ENCODE measurements at places on chromosomes 1 and 21. TPM values are rescaled to one million over a fixed set of nuclear protein-coding genes. Genes with fewer than 3 reads are reported as not detected.

TSNAX gene
- 30.8 TPM for total RNA-seq

CELA2B gene
- not detected for total RNA-seq

DNAH14 gene
- 8.2 TPM for total RNA-seq

HLCS gene
- total RNA-seq: 49.8 TPM

LCE2A gene
- total RNA-seq: not detected

SPRR1B gene
- not detected for total RNA-seq

GBP6 gene
- total RNA-seq: not detected

AGO1 gene
- 26.4 TPM for total RNA-seq

UTS2 gene
- total RNA-seq: not detected

LENEP gene
- total RNA-seq: 0.33 TPM

CFHR4 gene
- total RNA-seq: not detected

C1QA gene
- total RNA-seq: not detected

ADAM30 gene
- 0.03 TPM for total RNA-seq

ANKRD35 gene
- total RNA-seq: 1.8 TPM

LCE3D gene
- total RNA-seq: not detected

PGBD5 gene
- total RNA-seq: 0.20 TPM

ZMYND12 gene
- total RNA-seq: 1.3 TPM

SMYD2 gene
- 26.4 TPM for total RNA-seq

PKLR gene
- not detected for total RNA-seq

OR2T2 gene
- not detected for total RNA-seq

MROH9 gene
- total RNA-seq: 0.39 TPM

CYP4A11 gene
- not detected for total RNA-seq

CD5L gene
- not detected for total RNA-seq

SPTA1 gene
- total RNA-seq: under 0.01 TPM

F3 gene
- total RNA-seq: 114 TPM

KRTAP11-1 gene
- total RNA-seq: not detected

RAB25 gene
- total RNA-seq: not detected

MIXL1 gene
- total RNA-seq: not detected

CASQ1 gene
- total RNA-seq: 0.20 TPM

PBXIP1 gene
- 136 TPM for total RNA-seq

FCRL4 gene
- total RNA-seq: not detected

TAGLN2 gene
- total RNA-seq: 427 TPM

CCDC185 gene
- not detected for total RNA-seq

NCMAP gene
- total RNA-seq: not detected

EXTL1 gene
- 0.20 TPM for total RNA-seq
